ENCODE measurements at places on chromosomes 2 and 18.

DNA sequence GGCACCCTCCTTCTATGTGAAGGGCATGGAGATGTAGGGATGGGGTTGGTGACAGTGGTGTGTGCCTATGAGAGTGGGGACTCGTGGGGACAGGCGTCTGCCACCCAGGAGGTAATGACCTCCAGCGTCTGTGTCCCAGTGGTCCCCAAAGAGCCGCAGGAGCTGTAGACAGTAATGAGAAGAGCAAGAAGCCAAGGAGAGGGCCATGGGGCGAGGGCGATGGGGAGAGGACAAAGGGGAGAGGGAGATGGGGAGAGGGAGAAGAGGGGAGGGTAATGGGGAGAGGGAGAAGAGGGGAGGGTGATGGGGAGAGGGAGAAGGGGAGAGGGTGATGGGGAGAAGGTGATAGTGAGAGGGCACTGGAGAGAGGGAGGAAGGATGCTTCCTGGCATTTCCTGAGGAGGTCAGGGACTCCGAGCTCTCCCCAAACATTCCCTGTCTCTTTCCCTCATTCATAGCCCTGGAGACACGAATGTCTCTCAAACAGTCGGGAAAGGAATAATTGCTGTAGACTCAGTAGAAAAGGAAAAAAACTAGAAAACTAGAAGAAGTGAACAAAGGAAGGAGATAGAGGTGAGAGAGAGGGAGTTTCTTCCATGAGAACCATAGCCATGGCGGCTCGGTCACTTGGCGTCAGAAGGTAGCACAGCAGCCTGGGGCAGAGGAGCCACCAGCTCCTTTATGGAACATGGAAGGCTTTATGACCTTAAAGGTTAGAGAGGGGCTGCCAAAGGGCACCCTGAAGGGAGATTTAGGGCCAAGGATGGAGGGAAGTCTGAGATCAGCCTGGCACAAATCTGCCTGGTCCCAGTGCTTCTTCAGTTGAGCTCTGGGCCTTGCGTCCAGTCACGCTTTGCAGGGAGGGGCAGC is 39.5 kb downstream of the PSD4 start:
- DNase-seq = no peak

DNA sequence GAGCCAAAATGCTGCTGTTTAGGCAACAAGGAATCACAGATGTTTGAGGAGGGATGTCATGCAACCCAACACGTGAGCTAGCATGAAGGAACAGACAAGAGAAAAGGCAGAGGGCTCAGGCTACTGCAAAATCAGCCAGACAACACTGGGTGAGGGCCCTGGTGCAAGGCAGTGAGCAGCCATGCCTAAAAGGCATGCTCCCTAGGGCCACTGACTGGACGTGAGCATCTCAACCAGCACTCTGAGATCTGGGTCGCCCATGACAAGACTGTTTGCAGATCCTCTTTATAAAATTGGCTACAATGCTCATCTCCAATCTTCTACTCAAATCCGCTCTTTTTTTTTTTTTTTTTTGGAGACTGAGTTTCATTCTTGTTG is 49.1 kb downstream of the KIAA2012 start:
- no peak for DNase-seq

- DNase-seq = no peak
Measured at GRCh38 chr2:172200495-172201085, 97.9 kb upstream of the DLX2 start.

- DNase-seq = no peak
Measured at GRCh38 chr2:150370561-150370960, 116.9 kb downstream of the RND3 start.

DNA sequence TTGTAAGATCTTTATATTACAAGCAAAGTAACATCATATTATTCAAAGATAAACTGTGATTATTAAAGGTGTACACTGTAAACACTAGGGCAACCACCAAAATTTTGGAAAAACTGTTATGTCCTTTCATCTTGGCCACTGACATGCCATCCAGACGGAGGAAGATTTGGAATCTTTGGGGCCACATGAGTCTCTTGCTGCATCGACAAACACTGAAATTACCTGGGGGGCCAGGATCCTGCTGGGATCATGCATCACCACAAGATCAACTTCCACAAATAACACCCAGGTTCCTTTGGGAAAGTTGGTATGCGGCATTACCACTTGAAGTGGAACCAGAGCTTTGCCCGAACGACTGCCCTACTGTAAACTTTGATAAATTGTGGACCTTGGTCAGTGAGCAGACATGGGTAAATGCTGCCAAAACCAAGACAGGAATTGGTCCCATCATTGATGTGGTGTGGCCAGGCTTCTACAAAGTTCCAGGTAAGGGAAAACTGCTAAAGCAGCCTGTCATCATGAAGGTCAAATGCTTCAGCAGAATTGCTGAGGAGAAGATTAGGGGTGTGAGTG is 110.6 kb upstream of the UXS1 start:
- no peak for DNase-seq

DNA sequence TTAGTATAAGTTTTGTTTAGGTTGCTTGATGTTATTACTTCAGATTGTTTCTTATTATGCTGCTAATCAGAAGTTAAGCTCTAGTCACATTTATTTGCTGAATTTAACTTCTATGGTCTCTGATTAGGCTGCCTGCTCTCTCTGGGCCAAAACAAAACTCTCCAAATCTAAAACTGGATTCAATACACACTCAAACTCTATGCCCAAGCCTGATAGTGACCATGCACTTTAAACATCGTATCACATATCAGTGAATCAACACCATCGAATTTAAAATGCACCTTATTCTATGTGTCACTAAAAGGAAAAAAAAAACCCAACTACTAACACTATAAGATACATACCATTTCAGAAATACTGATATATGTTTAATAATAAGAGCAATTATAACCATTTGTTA is 76.9 kb upstream of the FRZB start:
- no peak for DNase-seq

DNA sequence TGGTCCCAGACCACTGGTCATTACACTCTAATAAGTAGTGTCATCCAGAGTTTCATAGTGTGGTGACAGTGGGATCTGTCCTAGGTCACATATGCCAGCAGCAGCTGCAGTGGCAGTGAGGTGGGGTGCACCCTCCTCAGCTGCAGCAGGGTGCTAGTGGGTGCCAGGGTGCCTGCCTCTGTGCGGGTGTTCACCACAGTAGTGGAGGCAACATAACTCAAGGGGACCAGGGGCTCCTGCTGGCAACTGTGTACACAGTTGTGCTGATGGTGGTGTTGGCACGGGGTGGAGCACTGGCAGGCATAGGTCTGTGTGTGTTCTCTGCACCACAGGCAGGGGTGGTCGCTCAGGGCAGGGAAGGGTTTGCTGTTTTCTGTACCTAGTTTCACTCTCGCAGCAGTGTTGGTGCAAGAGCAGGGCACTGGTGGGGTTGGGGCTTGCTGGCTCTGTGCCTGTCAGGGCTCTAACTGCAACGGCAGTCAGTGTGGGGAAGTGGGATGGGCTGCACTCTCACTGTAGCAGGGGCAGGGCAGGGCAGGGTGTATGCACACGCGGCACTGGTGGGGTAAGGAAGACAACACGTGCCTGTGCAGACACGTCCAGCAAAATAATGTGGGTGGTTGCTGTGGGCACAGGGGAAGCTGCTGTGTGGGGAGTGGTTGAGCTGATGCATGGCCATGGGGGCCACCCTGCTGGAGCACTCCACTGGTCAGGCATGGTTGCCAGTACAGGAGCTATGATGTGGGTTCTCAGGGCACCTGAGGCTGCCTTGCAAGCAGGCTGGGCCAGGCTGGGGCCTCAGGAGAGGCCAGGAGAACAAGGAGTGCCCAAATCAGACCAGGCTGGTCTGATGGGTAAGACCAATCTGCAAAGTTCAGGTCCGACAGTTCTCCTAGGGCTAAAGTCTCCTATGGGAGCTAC is 226.6 kb downstream of the MEIS1 start:
- no peak for DNase-seq

GRCh38 chr2:67311536-67311935 is 85.6 kb upstream of the ETAA1 start:
- DNase-seq = no peak

GRCh38 chr2:219419331-219420197 is 1.4 kb downstream of the DES start:
- no peak for DNase-seq

GRCh38 chr2:240795916-240796510 is 24.0 kb downstream of the KIF1A start:
- no peak for DNase-seq

DNA sequence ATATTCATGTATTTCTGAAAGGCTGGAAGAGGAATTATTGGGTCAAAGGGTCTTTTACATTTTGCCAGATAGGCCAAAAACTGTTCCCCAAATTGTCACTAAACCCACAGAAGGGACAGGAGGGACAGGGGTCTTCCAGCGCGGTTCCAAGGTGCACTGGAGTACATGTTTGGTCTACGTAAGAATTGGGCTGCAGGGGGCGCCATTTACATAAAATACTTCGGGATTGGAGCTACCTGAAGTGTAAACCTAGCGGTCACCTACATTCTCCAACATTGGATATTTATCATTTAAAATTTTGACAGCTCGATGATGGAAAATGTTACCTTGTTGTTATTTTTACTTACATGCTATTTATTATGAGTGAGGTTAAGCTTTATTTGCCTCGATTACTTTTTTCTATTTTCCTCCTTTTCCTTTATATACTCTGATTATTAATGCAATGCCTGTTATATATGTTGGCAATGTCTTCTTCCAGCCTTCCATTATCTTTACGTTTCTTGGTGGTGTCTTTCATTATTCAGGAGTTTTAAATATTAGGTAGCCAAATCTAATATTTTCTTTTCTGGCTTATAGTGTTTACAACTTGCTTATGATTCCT is 43.0 kb upstream of the RAB6C start:
- no peak for DNase-seq

GRCh38 chr2:176083796-176084261 is at the start of gene EVX2:
TSS of gene EVX2 (minus strand) at chr2:176083962. CDS start at chr2:176083776, 186 bp downstream.
- DNase-seq = no peak

- DNase-seq = no peak
Measured at GRCh38 chr18:64131314-64131713, 17.6 kb downstream of the LINC00305 start.

- no peak for DNase-seq
Measured at GRCh38 chr2:120246546-120247300, 5.9 kb upstream of the RALB start.

DNA sequence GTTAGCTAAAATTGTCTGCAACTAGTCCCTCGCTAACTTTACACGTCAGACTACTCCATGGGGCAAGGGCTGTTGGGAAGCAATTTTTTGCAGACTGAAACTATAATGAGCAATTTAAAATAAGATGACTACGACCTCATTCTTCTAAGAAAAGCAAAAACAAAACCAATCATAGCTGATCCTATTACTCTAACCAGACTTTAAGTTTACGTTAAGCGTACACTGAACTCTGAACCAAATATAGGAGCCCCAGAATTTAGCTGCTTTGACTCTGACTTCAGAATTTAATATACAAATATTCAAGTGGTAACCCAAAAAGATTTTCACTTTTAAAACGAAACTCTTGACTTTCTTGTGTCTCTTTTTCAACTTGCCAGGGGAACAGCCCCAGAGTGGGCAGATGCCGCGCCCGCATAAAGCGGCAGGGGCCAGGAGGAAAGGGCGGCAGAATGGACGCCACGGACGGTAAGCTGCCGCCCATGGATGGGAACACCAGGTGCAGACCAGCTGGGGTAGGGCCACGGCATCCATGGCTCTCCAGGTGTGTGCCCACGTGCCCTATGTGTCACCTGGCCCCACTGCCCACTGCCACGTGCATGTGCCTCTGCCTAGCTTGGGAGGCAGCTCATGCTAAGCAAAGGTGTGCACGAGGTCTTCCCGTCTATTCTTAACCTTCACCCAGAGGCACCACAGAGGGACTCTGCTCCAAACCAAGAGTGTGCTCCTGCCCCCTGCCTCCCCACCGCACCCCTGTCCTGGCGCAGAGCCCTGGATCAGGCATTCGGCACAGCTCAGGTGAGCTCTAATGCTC is 217.6 kb downstream of the HDAC4 start:
- no peak for DNase-seq

DNA sequence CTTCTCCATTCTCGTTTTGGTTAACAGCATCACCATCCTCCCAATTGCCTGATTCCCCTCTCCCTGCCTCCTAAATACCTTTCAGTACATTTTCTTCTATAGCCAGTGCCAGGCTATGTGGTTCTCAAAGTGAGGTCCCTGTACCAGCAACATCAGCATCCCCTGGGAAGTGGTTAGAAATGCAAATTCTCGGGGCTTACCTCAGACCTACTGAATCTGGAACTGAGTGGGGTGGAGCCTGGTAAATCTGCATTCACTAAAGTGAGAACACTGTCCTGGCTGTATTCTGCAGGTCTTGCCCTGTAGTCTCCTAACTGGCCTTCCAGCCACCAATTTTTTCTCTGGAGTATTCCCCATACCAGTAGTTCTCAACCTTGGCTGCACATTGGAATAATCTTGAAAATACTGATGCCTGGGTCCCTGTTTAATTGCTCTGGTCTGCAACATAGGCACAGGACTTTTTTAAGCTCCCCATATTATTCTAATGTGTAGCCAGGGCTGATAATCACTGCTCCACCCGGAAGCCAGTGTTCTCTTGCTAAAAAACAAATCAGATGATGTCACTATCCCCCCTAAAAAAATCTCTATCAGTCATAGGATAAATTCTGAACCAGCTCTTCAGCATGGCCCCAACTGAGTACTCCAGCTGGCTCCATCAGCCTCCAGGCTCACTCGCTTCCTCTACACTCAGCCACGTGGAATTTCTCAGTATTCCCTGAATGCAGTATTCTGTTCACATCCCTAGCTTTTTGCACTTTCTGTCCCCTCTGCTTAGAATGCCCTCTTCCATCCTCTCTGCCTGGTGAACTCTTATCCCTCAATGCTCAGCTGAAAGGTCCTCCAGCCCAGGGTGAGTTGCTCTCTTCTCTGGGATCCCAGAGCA is 98.4 kb downstream of the CDK15 start:
- DNase-seq = no peak

DNA sequence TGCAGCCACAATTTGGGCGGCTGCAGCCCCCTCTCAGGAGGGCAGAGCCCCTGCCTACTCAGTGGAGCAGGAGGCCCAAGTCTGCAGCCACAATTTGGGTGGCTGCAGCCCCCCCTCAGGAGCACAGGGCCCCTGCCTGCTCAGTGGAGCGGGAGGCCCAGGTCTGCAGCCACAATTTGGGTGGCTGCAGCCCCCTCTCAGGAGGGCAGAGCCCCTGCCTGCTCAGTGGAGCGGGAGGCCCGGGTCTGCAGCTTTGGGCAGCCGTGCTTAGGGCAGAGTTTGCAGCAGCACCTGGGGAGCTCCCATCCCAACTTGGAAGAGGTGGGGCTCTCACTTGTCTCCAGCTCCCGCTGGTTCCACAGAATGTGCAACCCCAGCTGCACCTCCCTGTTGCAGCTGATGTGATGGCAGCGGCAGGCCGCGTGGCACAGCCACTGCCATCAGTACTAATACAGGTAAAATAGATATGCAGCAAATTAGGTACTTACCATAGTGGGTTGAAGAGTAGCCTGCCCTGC is 99.4 kb downstream of the TWIST2 start:
- DNase-seq = no peak

GRCh38 chr2:181289698-181290097 is 167.5 kb upstream of the ITGA4 start:
- no peak for DNase-seq

DNA sequence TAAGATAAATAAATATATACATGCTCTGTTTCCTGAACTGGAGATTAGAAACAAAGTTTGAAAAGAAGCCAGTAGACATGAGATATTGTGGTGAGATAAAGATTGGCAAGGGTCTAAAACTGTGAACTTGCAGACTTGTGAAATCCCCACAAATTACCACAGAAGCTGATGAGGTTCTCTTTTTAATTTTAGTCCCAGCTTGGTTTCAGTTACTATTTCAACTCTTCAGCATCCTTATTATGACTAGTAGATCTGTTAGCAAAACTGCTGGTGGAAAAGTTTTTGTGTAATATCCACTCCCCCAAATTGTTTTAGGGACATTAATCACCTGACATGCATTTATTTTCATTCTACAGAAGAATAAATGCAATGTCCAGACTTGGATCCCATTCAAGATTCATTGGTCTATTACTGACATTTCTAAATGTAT is 20.8 kb downstream of the RASGRP3 start:
- DNase-seq = no peak
